ENCODE measurements at places on chromosomes 7 and 10.
A peak's percentile ranks its signal among the peaks of the same experiment; 100 is the strongest.

GRCh38 chr7:16579216-16579615 is 52.6 kb downstream of the LRRC72 start:
- DNase-seq, result no peak

DNA sequence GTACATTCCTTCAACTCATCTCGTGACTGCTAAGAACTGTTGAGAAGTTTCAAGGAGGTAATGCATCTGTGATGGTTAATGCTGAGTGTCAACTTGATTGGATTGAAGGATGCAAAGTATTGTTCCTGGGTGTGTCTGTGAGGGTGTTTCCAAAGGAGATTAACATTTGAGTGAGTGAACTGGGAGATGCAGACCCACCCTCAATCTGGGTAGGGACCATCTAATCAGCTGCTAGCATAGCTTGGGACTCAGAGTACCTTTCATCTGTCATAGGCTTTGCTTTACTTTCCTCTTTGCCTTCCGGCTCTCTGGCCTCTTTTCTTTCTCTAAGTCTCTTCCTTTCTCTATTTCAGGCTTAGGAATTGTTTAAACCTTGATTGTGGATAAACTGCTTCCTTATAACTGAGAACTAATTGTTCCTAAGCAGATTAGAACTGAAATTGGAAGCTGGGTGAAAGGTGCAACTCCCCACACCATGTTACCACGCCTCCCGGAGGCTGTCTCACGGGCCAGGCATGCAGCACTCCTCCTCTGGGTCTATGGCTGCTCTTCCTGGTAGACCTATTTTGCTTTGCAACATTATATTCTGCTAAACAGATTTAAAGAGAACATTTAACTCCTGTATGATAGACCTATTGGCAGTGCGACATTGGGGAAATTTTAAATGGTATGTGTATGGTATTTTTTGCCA is 298.2 kb downstream of the CCSER2 start:
- no peak for DNase-seq

DNA sequence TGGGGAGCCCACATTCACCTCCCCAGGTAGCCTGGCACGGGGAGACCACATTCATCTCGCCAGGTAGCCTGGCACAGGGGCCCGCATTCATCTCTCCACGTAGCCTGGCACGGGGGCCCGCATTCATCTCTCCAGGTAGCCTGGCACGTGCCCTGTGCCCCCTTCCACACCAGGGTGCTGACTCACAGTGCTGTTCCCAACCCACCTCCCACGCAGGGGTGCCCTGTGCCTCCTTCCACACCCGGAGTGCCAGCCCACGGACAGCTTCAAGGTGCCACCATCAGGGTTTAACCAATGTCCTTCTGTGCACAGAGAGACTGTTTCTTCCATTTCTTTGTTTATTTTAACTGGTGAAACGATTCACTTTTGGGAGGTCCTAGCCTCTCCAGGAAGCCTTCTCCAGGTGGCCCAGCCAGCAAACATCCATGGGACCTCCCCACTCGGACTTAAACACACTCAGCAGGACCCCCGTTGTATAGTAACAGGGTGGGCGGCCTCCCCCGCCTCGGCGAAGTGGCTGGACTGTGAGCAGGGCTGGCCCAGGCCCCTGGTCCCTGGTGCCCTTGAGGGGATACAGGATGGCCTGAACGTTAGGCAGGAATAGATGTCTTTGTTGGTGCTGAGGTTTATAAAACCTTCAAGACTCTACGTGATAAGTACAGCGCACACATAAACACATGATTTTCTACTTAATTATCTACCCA is 41.1 kb upstream of the FOXL3 start:
- DNase-seq, result no peak

- DNase-seq, result no peak
Measured at GRCh38 chr10:4526311-4526731, 299.7 kb upstream of the AKR1E2 start.

DNA sequence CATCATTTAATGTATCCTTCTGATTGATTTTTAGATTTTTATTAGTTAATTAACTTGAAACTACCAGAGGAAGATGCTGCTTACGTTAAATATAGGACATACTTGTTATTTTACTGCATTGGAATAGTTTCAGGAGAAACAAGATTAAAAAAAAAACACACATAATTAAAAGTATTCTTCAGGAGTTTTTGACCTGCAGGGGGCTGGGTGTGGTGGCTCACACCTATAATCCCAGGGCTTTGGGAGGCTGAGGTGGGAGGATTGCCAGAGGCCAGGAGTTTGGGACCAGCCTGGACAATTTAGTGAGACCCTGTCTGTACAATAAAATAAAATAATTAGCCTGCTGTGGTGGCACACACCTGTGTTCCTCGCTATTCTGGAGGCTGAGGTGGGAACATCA is 10.7 kb downstream of the CBLL1 start:
- DNase-seq, result peak; percentile 6

DNA sequence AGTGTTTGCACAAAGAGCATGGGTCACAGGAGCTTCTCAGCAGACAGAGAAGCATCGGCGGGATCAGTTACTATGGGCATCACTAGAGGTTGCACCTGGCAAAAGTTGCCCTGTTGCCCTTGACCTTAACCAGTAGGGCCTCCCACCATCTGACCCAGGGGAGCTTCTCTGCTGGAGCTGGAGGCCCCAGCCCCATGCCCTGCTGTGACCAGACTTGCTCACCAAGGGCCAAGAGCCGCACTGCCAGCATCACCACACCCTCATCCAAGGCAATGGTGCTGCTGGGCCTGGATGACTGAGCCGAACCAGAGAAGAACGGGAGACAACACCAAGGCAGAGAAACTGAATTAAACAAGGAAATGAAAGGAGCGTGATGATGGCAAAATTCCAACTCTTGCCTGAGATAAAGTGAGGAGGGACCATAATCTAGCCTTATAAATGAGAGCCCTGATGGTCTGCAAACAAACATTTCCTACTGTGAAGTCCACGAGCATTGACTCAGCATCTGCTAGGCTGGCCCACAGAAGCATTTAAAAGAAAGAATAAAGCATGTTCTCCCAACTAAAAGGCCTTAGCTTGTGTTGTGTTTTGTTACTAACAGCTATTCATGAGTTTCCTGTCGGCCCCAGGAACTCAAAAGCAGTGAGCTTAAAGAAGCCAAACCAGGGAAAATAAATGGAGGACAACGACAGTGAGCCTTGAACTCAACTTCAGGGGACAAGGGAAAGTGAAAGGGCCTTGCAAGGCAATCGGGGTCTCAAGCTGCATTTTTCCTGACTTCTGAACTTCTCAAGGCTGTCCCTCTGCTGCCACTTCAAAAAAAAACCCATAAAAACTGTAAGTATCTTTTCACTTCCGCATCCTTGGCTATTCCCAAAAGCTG is 60.4 kb downstream of the AFAP1L2 start:
- DNase-seq, result no peak

DNA sequence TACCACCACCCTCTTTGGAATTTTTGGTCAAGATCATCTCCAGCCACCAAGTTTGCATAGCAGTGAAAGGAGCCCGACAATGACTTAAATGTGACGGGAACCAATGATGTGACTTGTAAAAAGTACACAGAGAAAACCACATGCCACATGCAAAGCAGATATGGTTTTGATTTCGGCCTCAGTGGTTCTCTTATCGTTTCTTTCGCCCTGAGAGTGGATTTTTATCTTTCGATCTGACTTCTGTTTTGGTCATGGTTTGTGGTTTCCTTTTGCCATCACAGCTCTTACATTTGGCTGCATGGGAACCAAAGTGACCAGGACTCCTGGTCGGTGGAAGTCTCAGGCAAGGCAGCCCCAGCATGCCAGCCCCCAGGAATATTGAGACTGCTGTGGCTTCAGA is 31.5 kb downstream of the TCF7L2 start:
- DNase-seq, result no peak

DNA sequence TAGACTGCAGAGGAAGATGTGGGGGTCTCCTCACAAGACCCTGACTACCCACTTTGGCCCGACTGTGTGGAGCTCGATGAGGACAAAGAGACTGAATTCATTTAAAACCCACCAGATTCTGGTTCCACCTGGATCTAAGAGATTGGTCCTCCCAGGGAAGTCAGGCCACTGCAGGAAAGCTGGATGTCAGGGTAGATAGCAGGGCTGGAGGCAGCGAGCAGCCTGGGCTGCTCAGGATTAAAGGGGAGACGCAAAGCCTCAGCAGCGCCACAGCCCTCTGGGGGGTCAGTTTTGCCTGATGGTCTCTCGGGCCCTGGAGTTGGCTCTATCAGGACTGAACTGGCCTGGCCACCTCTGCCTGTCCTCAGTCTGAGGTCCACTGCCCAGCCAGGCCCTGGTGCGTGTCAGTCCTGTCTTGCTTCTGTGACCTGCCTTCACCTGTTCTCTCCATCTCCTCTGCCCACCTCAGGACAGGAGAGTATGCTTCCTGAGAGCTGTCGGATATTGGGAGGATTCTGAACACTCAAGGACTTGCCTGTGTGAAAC is 12.2 kb upstream of the KLRG2 start:
- no peak for DNase-seq

GRCh38 chr10:15092855-15093408 is 4.2 kb upstream of the RPP38 start:
- DNase-seq, result no peak

GRCh38 chr10:13913897-13914296 is 327.1 kb downstream of the PRPF18 start:
- DNase-seq, result no peak

DNA sequence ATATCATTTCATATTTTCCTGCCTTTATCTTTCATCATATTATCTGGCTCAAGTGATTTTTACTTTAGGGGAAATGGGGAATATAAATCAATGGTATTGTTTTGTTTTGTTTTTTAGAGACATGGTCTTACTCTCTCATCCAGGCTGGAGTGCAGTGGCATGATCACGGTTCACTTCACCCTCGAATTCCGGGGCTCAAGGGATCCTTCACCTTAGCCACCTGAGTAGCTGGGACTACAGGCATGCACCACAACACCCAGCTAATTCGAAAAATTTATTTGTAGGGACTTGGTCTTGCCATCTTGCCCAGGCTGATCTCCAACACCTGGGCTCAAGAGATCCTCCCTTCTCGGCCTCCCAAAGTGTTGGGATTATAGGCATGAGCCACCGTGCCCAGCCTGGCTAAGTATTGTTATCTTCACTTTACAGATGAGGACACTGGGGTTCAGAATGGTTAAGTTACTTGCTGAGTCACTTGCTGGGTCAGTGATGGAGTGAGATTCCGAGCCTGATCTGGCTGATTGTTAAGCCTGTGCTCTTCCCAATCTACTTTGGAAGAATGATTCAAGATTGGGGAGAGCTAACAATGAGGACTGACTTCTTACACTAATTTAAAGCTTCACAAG is 3.7 kb upstream of the SLC16A9 start:
- DNase-seq, result no peak

DNA sequence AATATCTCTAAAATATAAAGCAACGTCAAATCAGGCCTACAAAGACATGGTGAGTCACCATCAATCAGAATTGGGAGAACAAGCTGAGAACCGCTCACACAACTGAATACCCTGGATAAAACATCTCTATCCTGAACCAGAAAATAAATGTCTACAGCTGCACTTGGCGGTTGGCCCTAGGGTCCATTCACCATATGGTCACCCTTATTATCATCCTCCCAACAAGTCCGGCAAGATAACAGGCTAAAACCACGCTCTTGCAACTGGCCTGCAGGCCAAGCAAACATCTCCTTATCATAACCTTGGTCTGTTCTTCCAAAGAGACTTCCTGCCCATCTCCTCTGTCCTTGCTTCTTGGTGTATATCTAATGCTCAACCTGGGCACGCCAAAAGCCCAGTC is 310.7 kb downstream of the CALN1 start:
- DNase-seq, result no peak

DNA sequence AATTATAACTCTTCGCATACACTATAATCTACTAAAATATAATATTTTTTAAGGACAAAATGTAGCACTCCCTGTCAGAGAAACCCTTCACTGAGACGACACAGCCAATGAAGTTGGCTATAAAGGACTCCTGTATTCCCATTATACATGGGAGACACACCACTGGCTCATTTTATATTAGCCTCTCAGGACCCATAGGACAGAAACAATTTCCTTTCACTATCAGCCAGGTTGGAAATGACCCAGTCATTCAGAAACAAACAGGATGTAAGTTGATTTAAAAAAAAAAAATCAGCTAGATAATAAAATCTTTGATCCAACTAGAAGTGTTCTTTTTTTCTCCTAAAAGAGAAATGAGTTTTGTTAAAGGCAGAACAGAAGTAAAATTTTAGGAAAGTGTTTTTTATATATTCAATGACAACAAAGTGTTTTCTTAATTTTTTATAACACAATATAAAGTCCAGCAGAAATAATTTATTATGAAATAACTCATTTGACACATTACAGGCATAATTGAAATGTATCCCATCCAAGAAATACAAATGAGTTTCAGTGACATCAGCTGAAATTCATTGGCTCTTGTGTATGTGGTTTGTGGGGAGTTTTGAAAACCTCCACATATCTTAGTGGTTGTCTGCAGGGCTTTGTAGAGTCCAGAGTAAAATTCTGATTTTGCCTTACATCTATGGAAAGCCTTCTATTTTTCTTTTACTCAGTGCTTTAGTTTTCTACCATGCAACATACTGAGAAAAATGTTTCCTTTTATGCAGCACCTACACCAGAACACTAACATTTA is 64.1 kb downstream of the CTTNBP2 start:
- DNase-seq, result no peak

DNA sequence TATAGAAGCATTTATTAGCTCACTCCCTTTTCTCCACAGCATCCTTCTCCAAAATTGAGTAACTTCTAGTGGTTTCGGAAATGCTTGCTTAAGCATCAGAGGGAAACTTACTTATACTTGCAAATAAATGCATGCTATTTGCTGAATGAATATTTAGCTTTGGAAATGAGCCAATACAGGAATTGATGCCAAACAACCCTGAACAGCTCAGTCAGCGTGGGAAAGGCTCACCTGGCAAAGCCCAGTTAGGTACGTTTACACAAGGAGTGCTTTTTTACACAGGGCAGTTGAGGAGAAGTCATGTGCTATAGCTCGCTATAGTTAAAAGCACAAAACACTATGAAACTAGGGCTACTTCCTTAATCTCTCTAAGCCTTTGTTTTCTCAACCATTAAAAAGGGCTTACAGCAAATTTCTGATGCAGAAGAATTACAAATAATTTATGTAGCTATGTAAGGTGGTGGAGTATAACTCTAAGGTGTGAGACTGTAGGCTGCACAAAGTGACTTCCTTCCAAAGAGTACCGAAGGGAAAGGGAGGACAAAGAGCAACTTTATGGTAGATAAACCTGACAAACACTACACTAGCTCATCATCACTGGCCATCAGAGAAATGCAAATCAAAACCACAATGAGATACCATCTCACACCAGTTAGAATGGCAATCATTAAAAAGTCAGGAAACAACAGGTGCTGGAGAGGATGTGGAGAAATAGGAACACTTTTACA is 498.2 kb downstream of the PHTF2 start:
- no peak for DNase-seq

Data from T-helper 2 cell (primary cell).